GM12878 (cell line): ENCODE measurements at places on chromosomes 11 and 22. TPM values are rescaled to one million over a fixed set of nuclear protein-coding genes. Genes with fewer than 3 reads are reported as not detected.

The FZD4 gene
- total RNA-seq = 0.05 and 0.13 TPM in 2 replicates

The IFITM10 gene
- total RNA-seq = not detected in 2 replicates

The ELMOD1 gene
- not detected in 2 replicates for total RNA-seq

The SCO2 gene
- 6.4 and 16.0 TPM in 2 replicates for total RNA-seq

The VPREB1 gene
- total RNA-seq = not detected in 2 replicates

The ZFTA gene
- total RNA-seq = 7.3 and 7.9 TPM in 2 replicates

The KRTAP5-7 gene
- total RNA-seq = not detected in 2 replicates

The OR6A2 gene
- not detected in 2 replicates for total RNA-seq

The CEP57 gene
- total RNA-seq = 52.3 and 54.1 TPM in 2 replicates

The APOBEC3F gene
- total RNA-seq = 29.1 and 30.6 TPM in 2 replicates

The FANCF gene
- total RNA-seq = 13.8 and 14.5 TPM in 2 replicates
